ENCODE measurements at places on chromosomes 11 and 22.

DNA sequence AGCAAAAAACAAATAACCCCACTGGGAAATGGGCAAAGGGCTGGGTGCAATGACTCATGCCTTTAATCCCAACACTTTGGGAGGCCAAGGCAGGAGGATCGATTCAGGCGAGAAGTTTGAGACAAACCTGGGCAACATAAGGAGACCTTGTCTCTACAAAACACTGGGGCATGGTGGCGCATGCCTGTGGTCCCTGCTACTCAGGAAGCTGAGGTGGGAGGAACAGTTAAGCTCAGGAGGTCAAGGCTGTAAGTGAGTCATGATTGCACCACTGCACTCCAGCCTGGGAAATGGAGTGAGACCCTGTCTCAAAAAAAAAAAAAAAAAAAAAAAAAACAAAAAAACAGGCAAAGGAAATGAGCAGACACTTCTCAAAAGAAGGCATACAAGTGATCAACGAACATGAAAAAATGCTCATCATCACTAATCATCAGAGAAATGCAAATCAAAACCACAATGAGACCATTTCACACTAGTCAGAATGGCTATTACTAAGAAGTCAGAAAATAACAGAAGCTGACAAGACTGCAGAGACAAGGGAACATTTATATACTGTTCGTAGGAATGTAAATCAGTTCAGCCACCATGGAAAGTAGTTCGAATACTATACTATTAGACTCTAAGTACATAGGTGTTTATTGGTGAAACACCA is 48.2 kb upstream of the SMCO4 start:
- peak; percentile 67 for DNase-seq

DNA sequence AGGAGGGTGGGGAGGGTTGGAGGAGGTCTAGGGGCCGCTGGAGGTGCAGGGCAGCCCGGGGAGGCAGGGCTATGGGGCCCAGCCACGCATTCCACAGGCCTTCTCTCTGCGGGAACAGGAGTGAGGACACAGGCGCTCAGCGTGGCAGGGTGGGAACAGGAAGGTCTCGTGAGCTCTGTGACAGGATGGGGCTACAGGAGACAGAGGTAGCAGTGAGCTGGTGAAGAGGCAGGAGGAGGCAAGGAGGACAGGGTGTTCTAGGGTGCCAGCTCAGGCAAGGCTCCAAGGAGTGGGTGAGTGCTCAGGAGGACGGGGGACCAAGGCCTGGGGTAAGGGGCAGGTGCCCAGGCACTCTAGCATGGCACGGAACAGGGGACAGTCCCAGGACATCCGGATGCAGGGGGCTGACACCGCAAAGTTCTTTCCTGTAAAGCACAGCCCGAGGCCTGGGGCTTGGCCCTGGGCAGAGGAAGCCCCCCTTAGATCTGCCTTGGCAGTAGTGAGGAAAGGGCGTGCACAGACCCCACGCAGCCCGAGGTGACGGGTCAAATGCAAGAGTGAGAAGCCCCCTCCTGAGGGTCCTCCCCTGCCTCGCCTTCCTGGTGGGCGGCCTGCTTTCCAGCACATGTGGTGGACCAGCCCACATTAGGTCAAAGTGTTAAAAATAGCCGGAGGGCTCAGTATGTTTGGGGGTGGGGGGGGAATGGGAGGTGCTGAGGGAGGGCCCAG is 4.7 kb upstream of the NEAT1 start:
- DNase-seq, result peak; percentile 63

DNA sequence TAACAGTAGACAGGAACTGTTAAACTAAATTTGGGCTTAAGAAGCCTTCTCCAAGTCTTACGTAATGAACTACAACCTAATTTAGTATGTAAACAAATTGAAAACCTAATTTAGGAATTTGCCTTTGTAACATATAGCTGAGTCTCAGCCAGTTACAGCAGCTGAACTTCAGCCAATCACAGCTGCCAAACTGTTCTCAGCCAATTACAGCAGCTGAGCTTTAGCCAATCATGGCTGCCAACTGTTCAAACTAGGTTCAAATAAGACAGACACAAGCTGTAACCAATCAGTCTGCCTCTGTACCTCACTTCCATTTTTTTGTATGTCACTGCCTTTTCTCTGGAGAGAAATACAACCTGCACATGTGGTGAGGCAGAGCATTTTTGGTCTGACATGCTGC is 95.0 kb upstream of the CD44 start:
- no peak for DNase-seq

DNA sequence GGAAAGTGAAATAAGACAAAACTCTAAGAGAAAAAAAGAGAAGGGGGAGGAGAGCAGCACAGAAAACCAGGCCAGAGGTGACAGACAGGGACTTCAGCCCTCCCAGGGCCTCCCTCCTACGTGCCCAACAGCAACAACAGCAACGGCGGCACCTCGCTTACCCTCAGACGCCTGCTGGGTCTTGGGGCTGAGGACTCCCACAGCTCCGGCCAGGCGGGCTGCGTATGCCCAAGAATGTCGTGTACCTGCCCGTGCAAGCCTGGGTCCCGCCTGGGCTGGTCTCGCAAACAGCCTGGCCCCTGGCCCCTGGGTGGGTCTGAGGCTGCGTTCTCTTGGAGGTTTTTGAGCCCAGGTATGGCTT is 30.5 kb downstream of the ARAP1 start:
- peak; percentile 46 for DNase-seq

- no peak for DNase-seq
These were observed 2.8 kb downstream of the KRTAP5-6 start for GRCh38 chr11:1699771-1700170.

GRCh38 chr11:116492600-116492999 is 280.2 kb downstream of the BUD13 start:
- DNase-seq, result no peak

DNA sequence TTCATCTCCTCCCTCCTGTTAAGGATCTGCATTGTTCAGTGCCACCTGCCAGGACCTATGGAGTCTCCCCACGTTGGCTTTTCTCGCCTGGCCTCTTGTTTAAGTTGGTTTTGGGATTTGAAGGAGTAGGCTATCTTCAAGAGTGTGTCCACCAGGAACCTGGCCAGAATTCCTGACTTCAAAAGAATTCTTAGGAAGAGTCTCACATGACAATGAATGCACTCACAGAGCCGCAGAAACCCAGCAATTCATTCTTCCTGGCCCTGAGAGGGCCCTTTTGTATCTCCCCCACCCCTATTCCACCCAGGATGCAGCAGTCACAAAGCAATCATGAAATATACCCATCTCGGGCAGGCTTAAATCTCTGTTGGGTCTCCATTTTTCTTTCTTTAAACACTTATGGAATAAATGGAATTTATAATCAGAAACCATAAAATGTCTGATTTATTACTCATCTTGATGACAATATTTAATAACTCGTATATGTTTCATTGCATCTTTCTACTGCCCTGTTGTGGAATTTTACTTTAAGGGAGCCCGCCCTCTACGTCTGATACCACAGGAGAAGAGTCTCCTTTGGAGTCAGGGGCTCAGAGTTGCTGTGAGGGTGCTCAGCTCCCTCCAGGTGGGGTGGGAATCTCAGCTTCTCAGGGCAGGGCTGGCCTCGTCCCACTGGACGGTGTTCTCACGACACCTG is 507.0 kb downstream of the NTM start:
- DNase-seq, result no peak

DNA sequence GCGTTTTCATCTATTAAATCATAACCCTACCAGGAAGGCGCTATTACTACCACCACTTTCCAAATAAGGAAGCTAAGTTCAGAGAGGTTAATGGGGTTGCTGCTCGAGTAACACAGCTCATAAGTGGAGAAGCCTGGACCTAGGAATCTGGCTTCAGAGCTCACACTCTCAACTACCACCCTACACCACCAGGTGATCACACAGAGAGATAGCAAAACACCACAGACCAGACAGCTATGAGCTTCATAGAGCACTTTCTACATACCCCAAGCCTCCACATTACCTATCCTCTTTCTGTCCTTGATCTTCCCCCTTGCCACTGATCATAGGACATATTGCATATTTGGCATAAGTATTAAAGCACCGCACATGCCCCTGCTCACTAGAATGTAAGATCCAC is 65.4 kb downstream of the TIMP3 start:
- no peak for DNase-seq

GRCh38 chr11:36114095-36114494 is 170.2 kb downstream of the LDLRAD3 start:
- DNase-seq, result no peak

DNA sequence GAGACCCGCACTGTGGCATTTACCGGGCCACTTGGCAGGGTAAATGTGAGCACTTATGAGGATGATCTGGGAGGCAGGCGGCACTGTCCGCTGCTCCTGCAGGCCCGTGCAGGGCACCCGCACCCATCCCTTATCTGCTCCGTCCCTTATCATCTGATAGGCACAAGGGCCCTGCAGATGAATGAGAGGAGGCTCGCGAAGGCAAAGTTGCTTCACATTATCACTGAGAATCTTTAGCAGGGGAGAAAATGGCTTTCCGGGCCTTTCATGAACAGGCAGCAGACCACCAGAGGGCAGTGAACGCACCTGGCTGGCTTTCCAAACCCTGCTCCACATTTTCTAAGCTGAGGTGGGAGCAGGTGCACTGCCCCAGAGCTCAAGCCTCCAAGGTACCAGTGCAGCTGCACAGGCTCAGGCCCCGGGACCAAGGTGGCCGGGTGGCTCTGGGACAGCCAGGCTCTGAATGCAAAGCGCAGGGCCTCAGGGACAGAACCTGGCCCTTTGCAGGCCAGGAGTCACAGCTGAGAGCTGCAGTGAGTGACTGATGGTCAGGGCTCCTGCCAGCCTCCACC is 165.6 kb downstream of the SHANK2 start:
- DNase-seq, result peak; percentile 14

- DNase-seq, result peak; percentile 27
These were observed 683 bp downstream of the PLA2G6 start for GRCh38 chr22:38180841-38181452.

DNA sequence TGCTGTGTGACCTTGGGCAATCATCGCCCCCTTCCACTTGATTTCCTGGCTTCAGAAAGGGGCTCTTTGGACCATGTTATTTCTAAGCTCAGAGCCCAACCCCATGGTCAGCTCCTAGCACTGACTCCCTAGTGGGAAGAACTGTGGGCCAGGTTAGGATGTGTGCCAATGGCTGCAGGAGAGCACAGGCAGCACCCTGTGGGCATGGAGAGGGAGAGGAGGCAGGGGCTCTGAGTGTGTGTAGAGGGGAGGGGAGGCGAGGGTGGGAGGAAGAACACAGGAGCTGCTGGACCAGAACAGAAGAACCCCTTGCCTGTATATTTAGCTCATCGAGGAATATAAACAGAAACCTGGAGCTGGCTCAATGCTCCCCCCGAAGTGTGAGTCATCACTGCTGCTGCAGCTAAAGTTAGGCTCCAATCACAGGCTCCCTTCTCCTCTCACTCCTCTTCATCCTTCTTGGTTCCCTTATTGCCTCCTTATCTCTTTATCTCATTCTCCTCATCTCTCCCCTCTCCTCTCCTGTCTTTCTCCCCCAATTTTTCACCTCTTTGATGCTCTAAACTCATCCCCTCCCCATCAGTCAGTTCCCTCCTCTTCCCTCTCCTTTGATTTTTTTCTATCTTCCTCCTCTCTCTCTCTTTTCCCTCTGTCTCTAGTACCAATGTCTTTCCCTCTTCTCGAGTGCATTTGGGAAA is 14.5 kb upstream of the RPS19BP1 start:
- peak; percentile 72 for DNase-seq

DNA sequence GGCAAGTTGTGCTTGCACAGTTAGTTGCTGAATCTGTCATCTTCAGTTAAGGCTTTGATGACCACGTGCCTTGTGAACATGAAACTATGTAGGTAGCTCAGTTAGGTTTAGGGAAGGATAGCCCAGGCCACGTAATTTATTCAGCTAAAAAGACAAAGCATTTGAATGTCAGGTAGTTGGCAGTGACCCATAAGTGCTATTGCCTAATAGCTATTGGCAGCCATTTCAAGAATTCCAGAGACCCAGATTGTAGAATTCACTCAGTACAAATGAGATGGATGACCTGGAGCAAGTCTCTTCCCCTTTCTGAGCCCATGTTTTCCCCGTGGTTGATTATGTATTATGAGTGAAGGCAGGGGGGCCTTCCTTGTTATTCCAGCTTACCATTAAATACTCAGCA is 265.3 kb upstream of the ANO5 start:
- no peak for DNase-seq

DNA sequence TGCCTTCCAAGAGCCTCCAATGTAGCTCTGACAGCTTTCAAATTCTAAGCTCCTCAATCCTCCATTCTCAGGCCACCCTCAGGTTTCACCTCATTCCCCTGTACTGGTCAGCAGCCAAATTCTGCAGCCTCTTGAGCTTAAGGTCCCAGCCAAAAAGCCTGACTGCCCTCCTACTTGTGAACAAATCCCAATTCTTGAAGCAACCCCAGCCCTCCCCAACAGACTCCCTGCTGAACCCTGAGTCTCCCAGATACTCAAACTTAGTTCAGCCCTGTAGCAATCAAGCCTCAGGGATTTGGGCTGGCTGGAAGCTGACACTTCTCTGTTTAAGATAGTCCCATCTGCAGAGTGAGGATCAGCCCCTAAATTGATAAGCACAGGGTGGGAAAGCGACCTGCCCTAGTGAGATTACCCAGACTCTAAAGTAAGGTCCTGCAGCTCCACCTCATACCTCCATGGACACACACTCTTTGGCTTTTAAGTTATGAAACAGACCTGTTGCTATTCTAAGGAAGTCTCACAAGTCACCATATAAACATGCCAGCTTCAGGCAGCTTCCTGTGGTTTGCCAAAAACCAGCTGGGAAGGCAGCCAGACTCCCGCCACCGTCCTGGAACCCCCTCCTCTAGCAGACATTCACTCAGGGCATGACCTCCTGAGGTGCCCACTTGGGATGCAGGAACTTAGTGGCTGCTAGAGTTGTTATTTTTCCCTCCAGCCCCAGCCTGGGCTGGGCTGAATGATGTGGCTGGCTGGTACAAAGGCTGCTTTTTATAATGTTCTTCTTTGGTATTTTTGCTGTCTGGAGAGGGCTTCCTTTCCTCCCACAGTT is 82.5 kb upstream of the PICALM start:
- peak; percentile 62 for DNase-seq

DNA sequence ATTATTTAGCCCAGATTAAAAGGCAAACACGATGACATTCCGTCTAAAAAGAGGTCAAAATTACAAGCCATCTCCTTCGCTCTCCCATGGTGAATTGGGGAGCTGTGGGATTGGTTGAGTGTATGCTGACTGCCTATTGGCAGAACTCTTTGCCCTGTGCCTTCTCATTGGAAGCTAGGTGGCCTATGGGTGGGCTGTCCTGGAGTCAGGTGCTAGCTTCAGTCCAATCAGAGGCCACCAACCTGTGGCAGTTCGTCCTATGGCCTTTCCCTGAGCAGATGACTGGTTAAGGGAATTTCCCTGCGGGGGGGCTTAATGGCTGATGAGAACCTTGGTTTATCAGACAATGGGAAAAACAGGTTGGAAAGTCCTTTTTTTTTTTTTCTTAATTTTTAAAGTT is 3.2 kb upstream of the MTMR3 start:
- peak; percentile 9 for DNase-seq

GRCh38 chr22:31492151-31492550 is 2.5 kb upstream of the EIF4ENIF1 start:
- no peak for DNase-seq

DNA sequence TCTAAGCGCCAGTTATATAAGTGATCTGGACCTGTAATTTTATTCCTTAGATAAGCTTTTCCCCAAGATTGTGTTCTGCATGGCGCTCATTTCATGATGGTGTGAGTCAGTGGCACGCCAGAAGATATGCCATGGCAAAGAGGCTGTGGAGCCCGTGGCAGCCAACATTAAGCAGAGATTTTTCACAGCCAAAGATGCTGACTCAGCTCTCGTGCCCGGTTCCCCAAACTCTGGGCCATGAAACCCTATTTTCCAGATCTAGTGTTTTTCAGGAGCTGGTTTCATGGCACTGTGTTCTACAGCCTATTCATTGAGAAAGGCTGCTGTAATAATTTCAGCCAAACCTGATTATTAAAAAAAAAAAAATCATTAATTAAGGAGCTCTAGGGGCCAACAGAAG is 15.4 kb upstream of the LINC01488 start:
- DNase-seq, result no peak
